HT1080 (cell line): ENCODE measurements at places on chromosomes 4 and X.

GRCh38 chrX:150080497-150080896 is 142.2 kb upstream of the EOLA2 start:
- no peak for DNase-seq

GRCh38 chr4:158484173-158484885 is 37.4 kb upstream of the RXFP1 start:
- DNase-seq: peak; percentile 75

DNA sequence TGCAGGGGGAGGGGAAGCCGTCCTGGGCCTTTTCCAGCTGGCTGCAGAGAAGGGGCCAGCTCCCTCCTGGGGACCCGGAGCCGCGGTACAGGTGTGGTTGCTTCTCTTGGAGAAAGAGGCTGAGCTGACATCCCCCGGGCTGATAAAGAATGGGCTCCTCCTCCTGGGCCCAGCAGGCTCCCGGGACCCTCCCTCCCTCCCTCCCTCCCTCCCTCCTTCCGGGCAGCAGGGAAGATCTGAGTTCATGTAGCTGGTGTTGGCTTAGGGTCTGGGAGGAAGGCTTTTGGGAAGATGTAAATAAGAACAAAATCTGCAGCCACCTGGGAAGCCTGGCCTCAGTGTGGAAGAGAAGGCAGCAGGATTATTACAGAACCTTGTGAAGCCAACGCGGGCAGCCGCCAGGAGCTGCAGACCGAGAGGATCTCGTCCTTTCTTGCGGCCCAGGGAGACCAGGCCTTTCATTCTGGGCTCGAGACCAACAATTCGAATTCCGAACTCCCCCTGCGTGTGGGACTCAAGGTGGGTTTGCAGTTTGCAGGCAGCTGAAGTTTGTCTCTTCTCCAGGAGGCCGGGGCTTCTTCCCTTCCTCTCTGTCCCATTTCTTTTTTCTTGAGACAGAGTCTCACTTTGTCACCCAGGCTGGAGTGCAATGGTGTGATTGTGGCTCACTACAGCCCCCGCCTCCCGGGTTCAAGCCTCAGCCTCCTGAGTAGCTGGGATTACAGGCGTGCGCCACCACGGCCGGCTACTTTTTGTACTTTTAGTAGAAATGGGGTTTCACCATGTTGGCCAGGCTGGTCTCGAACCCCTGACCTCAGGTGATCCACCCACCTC is at the start of gene PLCXD1:
Gene PLCXD1 (plus strand): TSS at position 216 of the 834 bp plus-strand sequence. CDS start 2,807 bp downstream, outside the sequence.
- DNase-seq: no peak

DNA sequence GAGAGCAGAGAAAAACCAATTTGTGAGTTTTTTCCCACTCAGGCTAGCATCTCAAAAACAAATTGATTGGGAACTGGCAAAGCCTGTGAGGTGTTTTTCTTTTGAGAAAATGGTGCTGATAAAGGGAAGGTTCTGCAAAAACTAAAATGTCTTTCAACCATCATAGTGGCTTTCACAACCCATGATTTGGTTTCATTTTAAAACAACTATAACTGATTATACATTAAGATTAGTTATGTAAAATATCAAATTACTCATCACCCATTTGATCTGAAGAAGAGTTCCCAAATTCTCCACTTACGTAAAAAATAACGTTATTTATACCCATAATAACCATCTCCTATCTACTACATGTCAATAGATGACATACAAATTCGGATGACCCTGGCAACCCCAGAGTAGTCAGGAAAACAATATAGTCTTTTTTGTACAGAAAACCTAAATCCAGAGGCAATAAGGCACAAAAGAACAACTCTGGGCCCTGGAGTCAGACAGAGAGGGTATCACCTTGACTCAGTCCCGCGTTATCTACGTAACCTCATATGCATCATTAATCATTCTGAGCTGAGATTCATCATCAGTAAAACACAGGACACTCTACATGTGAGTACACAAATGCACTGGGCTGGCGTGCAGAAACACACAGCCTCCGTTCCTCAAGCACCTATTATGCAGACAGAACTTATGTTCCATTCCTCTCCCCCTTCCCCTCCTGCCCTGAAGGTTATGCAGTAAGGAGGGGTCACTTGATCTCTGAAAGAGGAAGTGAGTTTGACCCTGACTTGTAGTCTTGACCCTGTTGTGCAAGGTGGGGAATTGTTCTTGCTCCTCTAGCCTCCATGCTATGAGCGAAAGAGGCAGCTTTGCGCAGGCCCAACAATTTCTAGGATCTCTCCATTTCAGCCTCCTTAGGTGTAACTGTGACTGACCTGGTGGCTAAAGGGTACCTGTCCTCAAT is 82.2 kb downstream of the SLC9A7 start:
- DNase-seq: no peak
